Forelimb muscle (tissue), 1 donor: ENCODE measurements at places on chromosomes 4 and X. TPM values are rescaled to one million over a fixed set of nuclear protein-coding genes. Genes with fewer than 3 reads are reported as not detected.

Gene TMEM131L
- 46.6 TPM for polyA plus RNA-seq

GRCh38 chr4:46993075-46994006 is at the start of gene GABRA4:
Gene GABRA4 (minus strand): TSS chr4:46993581. CDS start chr4:46993424, 157 bp downstream.
- DNase-seq, result no peak

- DNase-seq, result no peak
Measured at GRCh38 chr4:105461621-105462382, 12.1 kb downstream of the PPA2 start.

- DNase-seq, result no peak
Measured at GRCh38 chr4:53889326-53890055, 174.9 kb downstream of the CHIC2 start.

DNA sequence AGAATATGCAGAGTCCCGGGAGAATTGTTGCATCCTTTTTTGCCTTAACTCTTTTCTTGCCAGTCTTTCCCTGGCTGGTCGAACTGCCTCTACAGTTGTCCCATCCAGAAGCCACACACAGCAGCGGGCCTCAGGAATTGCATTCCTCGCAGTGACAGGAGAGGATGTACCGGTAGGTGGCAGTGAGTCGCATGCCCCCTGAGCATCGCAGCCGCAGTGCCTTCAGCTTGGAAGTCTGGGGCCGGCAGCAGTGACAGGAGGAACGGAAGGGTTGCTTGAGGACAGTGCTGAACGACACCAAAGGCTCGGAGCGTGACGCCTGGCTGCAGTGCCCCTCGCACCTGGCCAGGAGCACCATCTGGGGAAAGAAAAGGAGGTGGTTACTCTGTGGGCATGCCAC is 23.5 kb downstream of the NDP start:
- DNase-seq, result no peak

Gene CITED1
- polyA plus RNA-seq, result 14.7 TPM

Gene FOXR2
- not detected for polyA plus RNA-seq

DNA sequence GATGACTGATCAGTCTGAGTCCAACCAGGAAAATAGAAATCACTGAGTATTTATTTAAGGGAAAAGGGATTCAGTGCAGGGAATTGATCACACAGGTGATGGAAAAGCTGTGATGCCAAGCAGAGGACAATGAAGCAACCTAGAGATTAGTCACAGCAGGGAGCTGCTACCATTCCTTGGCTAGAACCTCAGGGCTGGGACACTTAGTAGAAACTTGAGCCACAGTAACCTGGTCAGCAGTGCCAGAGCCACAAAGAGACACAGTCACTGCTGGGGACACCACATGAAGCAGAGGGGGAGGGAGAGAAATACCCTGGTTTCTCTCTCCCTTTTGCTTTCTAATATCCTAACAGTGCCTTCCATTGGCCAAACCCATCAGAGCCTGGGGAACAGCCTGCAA is 38.7 kb downstream of the RTL9 start:
- no peak for DNase-seq

Gene FGD1
- 17.2 TPM for polyA plus RNA-seq

DNA sequence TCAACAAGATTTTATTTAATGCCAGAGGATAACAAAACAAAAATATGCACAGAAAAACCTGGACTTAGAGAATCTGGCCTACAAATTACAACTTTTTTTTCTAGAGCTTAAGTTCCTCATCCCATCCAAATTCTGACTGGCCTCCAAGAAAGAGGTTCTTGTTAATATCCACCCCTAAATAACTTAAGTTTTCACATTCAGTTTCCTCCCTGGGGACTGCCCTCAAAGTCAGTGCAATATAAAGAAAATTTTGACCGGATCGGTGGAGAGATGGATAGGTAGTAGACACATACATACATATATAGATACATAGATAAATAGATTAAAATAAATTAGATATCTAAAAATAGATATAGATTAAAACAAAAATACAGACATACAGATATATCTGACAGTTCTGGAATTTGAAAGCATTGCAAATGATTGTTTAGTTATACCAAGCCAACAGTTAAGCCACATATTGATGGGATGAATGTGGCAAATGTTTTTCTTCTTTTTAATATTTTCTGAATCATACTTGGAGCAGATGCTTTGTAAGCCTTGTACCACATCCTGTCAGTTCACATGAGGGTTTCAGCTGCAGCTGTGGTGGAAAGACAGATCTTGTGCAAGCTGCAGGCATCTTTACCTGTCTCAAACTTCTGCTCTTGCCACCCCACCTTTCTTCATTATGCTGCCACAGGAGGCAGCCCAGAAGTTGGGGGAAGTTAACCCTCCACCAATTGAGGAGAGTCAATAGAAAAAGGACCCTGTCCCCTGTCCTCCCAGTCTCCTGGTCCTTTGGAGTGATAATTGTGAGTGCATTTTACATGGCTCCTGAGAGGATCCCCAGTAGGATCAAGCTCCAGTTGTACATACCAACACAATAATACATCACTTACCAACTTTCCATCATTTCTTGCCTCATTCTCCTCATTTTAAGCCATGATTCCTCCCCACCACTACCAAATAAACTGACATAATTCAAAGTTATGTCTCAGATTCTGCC is 58.5 kb upstream of the PRDM8 start:
- DNase-seq, result no peak

DNA sequence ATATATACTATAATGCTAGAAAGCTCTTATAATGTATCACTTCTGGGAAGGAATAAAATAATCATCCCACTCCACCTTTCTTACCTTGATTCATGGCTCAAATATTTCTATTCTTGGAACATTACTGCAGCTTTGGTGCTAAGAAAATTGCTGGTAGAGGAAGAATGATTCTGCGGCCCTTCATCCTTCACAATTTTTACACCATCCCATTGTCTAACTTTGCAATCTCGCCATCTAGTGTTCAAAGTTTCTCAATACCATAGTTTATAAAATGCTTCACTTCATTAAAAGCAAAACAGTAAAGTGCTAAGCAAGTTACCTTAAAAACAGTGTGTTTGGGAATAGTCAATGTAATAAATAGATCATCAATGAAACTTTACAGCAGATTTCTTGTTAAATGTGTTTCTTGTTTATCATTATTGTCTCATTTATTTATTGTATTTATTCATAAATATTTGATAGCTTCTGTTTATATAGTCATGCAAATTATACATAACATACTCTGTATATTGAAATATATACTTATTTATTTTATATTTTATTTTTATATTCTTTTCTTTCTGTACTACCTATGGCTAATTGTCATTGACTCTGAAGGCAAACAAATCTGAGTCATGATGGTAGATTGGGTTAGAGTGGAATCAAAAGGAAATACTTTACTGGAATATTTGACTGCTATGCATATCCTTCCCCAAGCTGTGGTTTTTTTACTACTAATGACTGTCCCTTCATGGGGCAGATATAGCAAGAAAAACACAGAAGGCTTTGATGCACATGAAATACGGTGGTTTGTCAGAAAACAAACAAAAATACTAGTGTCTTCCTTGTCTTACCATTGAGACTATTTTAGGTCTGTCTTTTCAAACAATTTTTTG is 390.7 kb downstream of the MAPK10 start:
- DNase-seq, result peak; percentile 58

DNA sequence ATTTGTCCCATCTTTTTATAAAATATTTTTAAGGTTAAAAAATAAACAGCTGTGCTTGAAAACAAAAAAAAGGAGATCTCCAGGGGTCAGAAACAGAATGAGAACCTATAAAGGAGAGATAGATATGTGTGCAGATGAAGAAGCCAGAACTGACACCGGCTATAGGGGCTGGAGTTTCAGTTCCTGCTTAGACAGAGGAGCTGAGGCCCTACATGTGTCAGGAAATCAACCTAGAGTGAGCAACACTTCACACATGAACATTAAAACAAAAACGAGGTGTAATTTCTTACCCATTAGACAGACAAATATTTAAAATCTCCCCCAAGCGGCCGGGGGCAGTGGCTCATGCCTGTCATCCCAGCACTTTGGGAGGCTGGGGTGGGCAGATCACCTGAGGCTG is 17.8 kb upstream of the HUWE1 start:
- DNase-seq, result no peak

Gene ETDC
- not detected for polyA plus RNA-seq

DNA sequence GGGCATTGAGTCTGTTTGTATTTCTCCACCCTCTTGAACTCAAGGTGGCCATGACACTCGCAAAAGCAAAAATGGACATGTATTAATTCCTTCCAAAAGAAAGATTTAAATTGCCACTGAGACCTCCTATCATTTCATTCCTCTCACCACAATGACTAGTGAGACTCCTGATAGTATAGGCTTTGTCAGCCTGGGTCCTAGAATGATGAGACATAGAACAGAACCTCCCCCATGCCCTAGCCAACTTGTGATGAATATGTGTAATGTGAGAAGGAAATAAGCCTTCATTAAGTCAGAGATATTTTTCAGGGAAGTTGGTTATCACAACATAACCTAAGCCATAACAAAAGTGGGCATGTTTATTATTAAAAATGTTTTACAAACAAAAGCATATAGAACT is 62.5 kb downstream of the ASB9 start:
- DNase-seq, result no peak

Gene SPOCK3
- polyA plus RNA-seq, result 0.86 TPM

Gene CENPVL1
- not detected for polyA plus RNA-seq

Gene ARAF
- polyA plus RNA-seq, result 45.0 TPM

Gene TLR1
- polyA plus RNA-seq, result 1.9 TPM

GRCh38 chrX:54494989-54495813 is 833 bp downstream of the FGD1 start:
- no peak for DNase-seq

- no peak for DNase-seq
Measured at GRCh38 chr4:139658185-139658584, 7.4 kb upstream of the MGST2 start.

GRCh38 chr4:163694385-163694784 is 199.9 kb downstream of the TMA16 start:
- DNase-seq, result no peak

DNA sequence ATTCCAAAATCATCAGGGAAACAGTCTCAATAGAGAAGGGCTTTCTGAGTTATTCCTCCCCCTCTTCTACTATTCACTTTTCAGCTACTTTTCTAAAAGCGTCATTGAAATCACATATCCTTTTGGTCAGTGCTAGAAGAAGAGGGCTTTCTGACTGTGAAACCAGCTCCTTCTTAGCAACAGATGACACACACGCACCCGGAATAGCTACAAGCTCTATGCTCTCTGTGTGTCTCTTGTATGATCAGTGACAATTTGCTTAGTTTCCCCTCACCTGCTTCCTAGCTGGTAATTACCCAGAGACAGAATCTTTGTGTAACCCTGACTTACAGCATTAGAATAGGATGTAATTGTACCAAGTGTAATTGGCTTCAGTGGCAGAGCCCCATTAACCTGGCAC is 268.1 kb upstream of the SLITRK2 start:
- DNase-seq, result no peak

Gene HSD17B13
- polyA plus RNA-seq, result 0.18 TPM

DNA sequence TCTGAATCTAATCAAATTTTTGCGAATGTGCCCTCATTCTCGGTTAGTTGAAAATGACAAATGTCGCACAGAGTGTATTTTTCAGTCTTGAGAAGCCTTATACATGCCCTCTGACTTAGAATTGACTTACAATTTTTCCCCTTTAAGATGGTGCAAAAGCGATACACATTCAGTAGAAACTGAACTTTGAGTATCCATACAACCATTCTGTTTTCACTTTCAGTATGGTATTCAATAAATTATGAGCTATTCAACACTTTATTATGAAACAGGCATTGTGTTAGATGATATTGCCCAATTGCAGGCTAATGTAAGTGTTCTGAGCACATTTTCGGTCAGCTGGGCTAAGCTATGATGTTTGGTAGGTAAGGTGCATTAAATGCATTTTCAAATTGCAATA is 43.4 kb downstream of the SLC9A7 start:
- no peak for DNase-seq

DNA sequence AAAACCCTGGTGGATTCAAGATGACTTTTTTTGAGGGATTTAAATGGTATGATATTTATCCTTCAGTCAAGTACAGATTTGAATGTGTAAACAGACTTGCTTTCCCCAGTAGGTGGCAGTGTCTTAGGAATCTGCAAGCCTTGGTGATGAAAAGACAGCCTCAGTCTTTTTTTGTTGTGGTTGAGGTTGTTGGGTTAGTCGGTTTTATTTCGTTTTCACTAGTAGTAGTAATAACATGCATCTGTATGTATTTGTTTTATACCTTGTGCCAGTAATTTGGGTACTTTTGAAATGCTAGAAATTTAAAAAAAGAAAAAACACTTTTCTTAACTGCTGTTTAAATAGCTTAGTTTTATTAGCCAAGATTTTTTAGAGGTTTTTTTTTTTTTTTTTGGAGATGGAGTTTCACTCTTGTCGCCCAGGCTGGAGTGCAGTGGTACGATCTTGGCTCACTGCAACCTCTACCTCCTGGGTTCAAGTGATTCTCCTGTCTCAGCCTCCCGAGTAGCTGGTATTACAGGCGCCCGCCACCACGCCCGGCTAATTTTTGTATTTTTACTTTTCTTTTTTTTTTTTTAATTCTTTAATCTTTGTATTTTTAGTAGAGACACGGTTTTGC is 39.2 kb downstream of the COPS4 start:
- peak; percentile 24 for DNase-seq

GRCh38 chrX:100584611-100585010 is at the start of gene TNMD:
Gene TNMD (plus strand): TSS chrX:100584936. CDS start chrX:100585019, 83 bp downstream.
- DNase-seq, result no peak

GRCh38 chr4:65265526-65265925 is 404.8 kb downstream of the EPHA5 start:
- DNase-seq, result no peak

DNA sequence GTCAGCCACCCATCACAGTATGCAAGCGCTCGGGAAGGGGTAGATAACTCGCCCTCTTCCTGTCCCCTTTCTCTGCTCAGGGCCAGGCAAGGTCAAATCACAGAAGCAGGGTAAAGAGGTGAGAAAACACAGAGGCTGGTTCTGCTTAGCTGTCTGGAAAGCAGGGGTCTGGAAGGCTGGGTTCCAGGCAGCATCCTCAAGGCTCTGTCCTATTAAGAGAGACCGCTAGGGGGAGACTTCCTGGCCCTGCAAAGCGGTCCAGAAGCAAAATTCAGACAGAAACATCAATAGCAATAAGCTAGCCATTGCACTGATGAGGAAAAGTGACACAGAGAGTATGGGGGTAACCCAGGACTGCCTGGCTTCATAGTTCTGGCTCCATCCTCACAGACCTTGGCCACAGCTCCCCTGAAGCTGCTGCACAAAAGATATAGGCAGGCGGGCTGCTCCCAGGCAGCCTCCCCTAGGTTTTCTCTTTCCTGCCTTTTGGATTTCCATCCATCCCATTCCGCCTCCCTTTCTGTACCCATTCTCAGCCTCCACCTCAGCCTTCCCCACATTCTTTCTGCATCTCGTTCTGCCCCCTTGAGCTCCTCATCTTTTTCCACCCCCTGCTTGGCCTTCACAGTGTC is 308.5 kb downstream of the EVC2 start:
- no peak for DNase-seq

GRCh38 chr4:152887981-152888380 is 48.1 kb upstream of the FHDC1 start:
- no peak for DNase-seq

- no peak for DNase-seq
Measured at GRCh38 chrX:45710081-45710801, 509.6 kb upstream of the DIPK2B start.

Gene MAGEC3
- 0.53 TPM for polyA plus RNA-seq

- no peak for DNase-seq
Measured at GRCh38 chrX:78019586-78020483, 50.4 kb upstream of the PGAM4 start.
